Left hindlimb (tissue), 1 donor: ENCODE measurements at places on chromosomes 3 and 15.

- no peak for DNase-seq
These were observed 143.8 kb upstream of the IL12A start for GRCh38 chr3:159844801-159845261.

DNA sequence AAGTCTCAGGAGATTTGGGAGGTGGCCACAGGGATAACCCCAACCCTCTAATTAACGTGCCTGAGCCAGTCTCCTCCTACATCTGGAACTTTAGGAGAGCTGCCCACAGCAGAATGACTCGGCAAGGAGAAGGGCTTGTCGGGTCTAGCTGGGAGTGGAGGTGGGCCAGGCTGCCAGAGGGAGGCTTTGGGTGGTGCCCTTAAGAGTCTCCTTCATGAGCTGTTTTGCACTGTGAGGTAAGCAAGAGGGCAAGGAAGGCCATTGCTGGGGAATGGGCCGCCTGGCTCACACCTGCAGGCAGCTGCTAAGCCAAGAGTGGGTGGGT lies 3.6 kb upstream of the TNK2 start:
- DNase-seq = no peak

GRCh38 chr3:189566550-189567130 lies 64.5 kb upstream of the TP63 start:
- no peak for DNase-seq

DNA sequence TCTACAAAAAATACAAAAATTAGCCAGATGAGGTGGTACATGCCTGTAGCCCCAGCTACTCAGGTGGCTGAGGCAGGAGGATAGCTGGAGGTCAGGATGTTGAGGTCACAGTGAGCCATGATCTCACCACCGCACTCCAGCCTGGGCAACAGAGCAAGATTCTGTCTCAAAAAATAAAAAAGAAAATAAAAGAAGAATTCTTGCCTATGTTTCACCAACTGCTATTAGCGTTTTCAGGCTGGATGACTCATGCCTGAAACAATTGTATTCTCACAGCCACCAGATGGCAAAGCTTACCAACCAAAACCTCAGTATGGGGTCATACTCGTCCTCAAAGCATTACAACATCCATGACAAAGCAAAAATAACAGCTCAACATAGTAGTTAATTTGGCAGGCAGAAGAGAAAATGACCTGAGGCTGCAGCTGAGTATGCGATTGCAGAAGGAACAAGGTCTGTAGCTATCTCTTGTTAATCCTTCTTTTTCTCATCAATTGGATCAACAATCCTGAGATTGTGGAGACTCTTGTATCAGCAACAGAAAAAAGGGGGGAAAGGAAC lies 52.2 kb downstream of the TP53BP1 start:
- DNase-seq = peak; percentile 29

DNA sequence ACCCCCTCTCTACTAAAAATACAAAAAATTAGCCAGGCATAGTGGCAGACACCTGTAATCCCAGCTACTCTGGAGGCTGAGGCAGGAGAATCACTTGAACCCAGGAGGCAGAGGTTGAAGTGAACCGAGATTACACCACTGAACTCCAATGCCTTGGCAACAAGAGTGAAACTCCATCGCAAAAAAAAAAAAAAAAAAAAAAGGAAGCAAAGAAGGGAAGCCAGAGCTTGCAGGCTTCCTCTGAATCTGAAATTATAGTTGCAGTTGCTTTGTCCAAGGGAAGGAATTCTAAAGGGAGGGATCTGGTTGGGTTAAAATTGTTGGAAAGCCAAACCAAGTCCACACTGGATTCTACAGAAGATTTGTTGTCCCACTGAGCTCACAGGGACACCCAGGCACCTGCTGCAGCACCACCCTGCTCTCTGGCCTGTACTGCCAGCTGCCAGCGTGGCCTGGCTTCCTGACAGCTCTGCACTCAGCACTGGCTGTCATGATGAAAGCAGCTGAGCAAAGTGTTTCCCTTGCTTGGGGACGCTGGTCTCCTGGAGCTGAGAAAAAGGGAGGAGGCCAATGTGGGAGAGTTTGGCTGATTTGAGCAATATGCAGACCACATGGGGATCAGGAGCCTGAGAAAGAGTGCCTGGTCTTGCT lies 88.8 kb upstream of the HES1 start:
- DNase-seq = peak; percentile 79

DNA sequence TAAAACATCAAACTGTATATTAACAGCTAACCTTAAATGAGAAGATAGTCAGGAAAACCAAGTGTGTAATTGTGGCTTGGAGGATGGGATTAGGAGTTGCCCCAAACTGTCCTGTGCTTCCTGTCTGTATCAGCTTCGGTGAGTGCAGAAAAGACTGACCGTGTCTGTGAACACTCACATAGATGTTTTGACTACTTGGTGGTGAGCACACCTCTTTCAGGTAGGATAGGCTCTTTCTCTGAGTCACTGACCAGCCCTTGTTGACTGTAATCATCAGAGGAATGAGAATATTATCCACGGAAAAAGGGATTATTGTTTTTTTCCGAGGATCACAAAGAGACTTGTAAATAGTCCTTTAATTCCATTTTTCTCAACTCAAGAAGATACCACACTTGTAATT lies 51.5 kb downstream of the GMNC start:
- DNase-seq = no peak

DNA sequence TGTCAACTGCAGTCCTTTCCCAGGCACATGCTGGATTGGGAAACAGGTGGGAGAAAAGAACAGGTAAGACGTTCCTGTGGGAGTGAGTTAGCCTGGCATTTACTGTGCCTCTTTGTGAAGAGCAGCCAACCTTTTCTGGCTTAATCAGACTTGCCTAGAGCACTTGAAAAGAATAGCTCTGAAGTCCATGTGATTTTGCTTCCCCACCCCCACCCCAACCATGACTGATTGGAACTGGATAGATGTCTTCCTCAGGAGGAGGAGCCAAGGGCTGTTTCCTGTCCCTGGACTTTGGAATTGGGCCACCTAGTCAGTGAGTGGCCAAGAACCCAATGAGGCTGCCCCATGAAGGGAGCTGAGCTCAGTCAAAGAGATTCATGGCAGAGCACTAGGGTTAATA lies 4.7 kb upstream of the TMEM41A start:
- DNase-seq = no peak

GRCh38 chr3:22887664-22888291 lies 315.3 kb upstream of the UBE2E2 start:
- DNase-seq = no peak

DNA sequence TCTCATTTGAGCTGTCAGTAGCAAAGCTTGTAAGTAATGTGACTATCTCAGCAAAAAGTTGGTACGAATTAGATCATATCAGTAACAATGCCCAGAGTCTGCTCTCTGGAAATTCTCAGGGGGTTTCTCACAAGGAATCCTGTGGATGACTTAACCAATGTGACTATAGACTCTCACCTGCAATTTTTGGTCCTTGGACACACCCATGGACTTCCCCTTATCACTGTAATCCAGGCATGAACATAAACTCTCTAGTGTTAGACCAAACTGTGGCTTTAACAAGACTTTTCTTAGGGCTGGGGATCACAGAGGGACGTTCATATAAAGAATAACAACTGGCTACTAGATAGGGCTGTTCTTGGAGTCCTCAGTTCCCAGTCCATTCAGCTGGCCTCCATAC lies 3.9 kb upstream of the ZNF80 start:
- no peak for DNase-seq
